ENCODE measurements at places on chromosomes 11 and 22.

- no peak for DNase-seq
These were observed 7.2 kb downstream of the DKK3 start for GRCh38 chr11:12001186-12001585.

- peak; percentile 12 for DNase-seq
These were observed 48.2 kb upstream of the CHST1 start for GRCh38 chr11:45713573-45713972.

- DNase-seq, result peak; percentile 92
These were observed 390.0 kb downstream of the NTM start for GRCh38 chr11:131760091-131761061.

- no peak for DNase-seq
These were observed 99.3 kb downstream of the WNT7B start for GRCh38 chr22:45877651-45878050.

GRCh38 chr11:1230121-1230455 lies 7.2 kb downstream of the MUC5B start:
- no peak for DNase-seq

- no peak for DNase-seq
These were observed 13.5 kb downstream of the ANO1 start for GRCh38 chr11:70091638-70092037.

DNA sequence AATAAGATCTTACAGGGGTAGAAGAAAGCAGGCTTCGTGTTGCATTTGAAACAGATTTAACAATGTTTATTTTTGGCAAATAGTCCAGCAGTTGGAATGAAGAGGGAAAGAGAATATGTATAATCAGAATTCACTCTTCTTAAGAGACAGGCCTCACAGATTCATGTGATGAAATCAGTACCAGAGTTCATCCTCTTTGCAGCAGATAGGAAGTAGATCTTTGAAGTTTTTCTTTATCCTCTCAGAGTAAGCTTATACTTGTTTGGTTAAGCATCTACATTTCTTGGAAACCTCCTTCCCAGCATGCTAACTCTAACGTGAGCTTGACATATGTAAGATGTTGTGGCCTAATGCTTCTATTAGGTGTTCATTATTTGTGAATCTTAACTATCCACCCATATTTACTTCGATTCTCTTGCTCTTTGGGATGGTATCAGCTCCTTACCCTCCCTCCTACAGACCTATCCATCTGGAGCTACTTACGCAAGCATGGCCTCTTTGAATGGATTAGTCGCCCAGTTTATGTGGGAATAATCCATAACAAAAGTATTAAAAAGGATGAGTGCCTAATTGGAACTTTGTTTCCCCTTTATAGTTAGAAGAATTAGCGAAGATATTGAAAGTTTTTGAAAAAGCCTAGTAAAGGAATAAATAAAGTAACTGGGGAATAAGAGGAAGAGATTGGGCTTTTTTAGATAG lies 80.1 kb downstream of the PRMT3 start:
- no peak for DNase-seq

DNA sequence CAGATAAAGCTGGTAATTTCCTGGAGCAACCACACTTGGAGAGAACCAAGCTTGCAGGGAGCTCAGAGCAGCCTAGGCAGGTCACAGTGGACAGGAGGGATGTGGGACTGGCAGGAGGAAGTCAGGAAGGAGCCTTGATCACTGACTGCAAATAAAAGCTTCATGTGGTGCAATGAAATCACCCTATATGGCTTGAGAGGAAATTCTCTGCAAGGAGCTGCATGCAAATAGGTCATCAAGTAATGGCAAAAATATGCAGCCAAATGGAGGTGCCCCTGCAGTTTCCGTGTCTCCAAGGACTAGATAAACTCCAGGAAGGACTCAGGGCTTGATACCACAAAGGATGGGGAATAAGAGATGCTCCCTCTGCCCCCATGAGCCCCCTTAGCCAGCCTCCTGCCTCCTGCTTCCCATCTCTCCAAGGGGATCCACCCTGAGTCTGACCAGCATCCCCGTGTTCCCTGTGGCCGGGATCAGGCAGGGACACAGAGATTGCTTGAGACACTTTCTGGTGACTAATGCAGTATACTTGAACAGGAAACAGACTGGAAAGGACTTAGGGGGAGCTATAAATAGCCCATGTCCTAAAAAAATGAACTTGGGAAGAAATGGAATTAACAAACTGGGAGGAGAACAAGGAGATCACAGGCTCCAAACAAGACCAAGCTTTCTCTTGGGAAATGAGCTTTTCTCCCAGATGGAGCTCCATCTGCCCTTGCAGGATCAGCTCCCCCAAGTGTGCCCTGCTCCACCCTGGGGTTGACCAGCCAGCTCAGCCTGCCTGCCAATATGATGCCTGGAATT lies 23.9 kb upstream of the MICAL2 start:
- DNase-seq, result peak; percentile 97

- no peak for DNase-seq
These were observed 5.3 kb upstream of the TYMP start for GRCh38 chr22:50535113-50535512.

- DNase-seq, result no peak
These were observed 100.7 kb downstream of the DBX1 start for GRCh38 chr11:20059587-20060021.
